ENCODE measurements at places on chromosomes 3 and 15.

DNA sequence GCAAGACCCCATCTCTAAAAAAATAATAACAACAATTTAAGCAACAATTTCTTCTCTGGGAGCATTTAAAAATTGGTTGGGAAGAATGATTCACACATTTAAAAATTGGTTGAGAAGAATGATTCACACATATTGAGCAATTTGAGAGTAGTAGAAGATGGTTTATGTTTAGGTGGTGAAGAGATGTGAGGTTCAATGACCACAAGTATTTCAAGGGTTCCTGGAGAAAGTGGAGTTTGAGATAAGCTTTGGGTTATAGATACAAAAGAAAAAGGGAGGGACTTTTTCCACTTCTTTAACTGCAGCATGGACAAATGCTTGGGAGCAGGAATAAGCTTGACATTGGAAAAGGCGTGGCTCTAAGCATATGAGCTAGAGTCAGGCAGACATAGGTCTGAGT, 145.7 kb upstream of the NPHP3 start:
- no peak for DNase-seq

DNA sequence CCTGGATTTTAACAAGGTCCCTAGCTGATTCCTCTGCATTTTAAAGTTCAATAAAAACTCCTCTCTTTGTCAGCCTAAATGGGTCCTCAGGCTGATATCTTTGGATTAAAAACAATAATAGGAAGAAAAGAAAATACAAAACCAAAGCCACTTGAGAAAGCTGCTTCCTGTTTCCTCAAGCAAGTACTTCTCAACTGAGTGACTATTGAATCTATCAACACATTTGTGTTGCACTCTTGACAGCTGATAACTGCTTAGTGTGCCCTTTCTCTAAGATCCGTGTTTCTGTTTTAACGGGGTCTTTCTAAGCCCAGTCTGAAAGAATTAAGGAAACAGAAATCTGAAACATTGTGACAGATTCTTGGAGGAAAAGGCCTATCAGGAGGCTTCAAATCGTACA, 410.7 kb downstream of the GRM7 start:
- no peak for DNase-seq

DNA sequence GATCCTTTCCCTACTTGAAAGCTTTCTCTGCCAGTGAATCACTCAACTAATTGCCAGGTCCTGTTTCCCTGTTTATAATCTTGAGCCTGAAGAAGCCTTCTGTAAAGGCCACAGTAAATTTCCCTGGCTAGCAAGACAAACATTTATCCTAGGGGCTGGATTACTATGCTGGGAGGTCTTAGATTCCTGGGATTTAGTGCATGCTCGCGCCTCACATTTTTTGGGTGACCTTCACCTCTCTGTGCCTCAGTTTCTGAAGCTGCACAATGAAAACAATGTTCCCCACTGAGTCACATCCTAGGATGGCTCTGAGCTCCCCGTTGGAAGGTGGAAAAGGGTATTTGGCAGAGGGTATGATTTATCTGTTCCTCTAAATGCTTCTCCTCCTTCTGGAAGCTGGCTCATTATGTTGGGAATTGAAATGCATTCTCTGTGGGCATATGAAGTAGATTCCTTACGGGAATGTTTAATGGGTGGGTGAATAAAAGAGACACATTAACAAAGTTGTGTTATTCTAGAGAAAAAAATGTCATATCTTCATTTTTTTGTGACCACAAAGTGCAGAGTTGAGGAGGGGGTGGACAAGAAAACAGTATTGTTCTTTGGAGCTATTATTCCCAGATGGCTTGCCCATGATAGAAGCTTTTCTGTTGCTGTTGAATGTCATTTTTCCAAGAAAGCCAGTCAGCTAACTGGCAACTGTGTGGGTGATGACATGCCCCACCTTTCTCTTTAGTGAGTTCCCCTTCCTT, 32.4 kb downstream of the LSM3 start:
- DNase-seq, result no peak

DNA sequence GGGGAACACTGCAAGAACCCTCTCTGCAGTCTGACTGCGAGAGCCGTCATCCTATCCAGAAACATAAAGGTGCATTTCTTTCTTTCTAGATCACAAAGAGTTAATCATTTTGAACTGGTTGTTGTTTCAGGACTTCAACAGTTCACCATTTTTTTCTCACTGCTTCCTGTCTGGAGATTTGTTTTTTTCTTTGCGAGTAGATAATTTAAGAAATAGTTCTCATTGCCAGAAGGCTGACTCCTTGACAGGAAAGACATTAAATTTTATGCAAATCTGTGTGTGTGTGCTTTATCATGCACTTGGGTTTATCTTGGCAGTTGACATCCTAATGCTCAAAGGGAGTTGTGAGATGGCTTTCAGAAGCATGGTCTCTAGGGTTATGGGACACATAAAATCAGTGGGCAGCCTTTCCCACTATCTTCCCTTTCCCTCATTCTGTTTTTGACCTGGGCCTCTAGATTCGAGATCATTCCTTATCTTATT, 123.5 kb upstream of the TBL1XR1 start:
- DNase-seq, result no peak

DNA sequence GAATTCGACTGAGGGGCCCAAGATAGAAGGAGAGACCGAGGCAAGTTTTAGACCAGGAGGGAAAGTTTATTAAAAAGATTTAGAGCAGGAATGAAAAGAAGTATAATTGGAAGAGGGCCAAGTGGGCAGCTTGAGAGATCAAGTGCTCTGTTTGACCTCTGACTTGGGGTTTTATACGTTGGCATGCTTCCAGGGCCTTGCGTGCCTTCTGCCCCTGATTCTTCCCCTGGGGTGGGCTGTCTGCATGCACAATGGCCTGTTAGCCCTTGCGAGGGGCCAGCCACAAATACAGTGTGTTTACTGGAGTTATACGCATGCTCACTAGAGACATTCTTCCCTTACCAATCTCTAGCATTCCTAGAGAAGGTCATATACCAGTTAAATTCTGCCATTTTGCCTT, 70.7 kb upstream of the LARS2 start:
- no peak for DNase-seq

DNA sequence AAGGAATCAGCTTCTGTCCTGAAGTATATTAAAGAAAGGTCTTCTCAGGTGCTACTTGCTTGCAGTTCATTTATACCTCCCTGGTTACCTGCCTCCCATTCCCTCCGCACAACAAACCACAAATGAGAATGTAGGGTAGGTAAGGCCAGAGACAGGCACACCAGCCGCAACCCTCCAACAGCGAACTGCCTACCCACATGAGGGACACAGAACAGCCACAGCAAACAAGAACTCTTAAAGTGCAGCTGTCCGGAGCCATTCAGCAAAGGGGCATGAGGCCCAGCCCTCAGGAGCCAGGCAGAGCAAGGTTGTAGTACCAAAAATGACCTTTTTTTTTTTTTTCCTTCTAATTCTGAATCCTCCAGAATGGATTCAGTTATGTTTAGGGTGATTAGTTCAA, 52.4 kb downstream of the SPSB4 start:
- DNase-seq, result no peak

DNA sequence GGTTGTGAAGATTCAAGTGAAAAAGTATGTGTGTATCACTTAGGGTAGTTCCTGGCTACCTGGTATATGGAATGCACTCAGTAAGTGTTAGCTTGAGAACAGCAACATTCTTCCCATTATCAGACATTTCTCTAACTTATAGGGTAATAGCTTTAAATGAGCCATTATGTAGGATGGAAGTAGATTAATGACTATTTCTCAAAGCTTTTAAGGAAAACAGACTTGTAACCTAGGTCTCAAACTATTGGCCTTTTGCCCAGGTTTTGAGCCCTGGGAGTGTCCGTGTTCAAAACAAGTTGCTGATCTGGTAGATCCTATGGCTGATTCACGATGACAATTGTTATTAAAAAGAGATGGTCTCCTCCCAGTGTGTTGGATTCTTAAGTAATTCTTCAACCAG, 129.1 kb upstream of the UMPS start:
- no peak for DNase-seq

- no peak for DNase-seq
Observed at GRCh38 chr3:53073553-53074365, 27.9 kb upstream of the SFMBT1 start.

GRCh38 chr3:150469931-150470740, 62.0 kb downstream of the TSC22D2 start:
- no peak for DNase-seq

GRCh38 chr3:50627407-50628051, 10.6 kb downstream of the MAPKAPK3 start:
- no peak for DNase-seq

GRCh38 chr3:58058361-58059263, 50.4 kb downstream of the FLNB start:
- DNase-seq, result no peak

DNA sequence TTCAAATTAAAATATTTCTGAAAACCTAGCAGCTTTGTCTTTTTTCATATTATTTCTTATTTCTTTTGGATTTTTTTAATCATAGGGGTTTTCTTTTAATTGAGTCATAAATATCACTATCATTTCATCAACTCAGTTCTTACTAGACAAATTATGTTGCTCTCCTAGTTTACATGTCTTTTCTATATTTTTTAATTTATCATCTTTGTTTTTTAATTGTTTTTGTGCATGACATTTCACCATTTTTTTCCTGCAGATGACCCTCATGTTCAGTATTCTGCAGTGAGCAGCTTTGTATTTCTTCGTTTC, 89.9 kb downstream of the RASA2 start:
- no peak for DNase-seq

DNA sequence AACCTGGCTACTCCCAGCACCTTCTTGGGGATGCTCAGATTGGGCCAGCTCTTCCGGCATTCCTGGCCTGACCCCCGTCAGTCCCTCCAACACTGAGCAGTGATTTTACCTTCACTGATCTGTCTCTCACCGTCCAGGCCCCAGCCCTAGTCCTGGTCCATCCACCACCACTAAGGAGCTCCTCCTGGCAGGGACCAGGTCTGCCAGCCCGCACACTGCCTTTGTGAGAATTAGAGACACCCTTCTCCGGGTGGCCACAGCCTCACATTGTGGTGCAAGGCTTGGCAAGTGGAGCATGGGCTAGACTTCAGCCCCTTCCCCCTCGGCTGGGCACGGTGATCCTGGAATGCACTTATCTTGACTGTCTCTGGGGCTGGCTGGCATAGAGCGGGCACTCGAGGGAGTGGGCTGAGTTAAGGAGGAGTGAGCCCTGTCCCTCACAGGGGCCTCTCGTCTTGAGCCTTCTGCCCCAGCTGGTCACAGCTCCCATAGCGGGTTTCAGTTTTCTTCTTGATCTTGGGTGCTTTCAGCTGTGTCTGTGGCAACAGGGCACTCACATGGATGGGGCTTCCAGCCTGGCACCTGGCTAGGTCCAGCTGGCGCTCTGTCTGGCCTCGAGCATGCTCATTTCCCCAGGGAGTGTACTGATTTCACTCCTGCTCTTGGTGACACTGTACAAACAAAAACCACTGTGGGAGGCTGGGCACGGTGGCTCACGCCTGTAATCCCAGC, 53.9 kb downstream of the LINGO1 start:
- no peak for DNase-seq

- DNase-seq, result no peak
Observed at GRCh38 chr3:54212723-54213122, 90.4 kb downstream of the CACNA2D3 start.

GRCh38 chr15:25655207-25655948, 207.7 kb downstream of the ATP10A start:
- DNase-seq, result no peak

DNA sequence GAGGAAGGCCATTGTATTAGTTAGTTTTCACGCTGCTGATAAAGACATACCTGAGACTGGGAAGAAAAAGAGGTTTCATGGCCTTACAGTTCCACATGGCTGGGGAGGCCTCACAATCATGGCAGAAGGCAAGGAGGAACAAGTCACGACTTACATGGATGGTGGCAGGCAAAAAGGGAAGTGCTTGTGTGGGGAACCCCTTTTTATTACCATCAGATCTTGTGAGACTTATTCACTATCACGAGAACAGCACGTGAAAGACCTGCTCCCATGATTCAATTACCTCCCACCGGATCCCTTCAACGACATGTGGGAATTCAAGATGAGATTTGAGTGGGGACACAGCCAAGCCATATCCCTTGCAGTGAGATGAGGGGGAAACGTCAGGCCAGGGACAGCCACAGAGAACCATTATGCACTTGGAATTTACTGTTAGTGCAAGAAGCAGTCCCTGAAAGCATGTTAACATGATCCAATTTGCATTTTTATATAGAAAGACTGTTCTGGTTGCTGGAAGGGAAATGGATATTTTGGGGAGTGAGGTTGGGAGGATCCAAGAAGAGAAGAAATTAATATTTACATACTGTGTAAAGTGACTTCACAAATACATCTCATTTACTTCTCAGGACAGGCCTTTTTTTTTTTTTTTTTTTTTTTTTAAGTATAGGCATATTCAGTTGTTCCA, 87.1 kb downstream of the ARNT2 start:
- DNase-seq, result no peak

GRCh38 chr3:42526616-42527367, 24.3 kb downstream of the VIPR1 start:
- DNase-seq, result peak; percentile 30

DNA sequence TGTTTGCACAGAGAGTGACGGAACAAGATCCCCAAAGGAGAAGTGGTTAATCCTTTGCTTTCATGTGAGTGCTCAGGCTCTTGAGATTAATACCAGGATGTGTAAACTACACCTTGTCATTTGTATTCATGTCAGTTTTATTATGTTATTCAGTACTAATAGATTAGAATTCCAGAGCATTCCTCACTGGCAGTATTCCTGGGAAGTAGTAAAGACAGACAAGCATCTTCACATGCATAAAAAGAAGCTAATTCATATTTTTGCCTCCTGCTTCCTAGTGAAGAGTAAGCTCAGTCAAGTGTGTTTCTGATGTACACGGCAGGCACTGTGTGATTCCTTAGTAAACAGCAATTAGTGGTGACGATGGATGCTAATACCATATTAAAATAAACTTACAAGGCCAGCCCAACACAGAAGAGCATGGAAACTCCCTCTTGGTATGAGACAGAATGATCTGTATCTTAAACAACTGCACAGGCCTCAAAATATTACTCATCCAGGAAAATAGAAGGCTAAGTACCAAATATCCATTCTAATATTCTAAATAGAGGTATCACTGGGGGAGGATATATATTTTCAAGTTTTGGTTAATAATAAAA, 336.8 kb upstream of the MCTP2 start:
- DNase-seq, result no peak

DNA sequence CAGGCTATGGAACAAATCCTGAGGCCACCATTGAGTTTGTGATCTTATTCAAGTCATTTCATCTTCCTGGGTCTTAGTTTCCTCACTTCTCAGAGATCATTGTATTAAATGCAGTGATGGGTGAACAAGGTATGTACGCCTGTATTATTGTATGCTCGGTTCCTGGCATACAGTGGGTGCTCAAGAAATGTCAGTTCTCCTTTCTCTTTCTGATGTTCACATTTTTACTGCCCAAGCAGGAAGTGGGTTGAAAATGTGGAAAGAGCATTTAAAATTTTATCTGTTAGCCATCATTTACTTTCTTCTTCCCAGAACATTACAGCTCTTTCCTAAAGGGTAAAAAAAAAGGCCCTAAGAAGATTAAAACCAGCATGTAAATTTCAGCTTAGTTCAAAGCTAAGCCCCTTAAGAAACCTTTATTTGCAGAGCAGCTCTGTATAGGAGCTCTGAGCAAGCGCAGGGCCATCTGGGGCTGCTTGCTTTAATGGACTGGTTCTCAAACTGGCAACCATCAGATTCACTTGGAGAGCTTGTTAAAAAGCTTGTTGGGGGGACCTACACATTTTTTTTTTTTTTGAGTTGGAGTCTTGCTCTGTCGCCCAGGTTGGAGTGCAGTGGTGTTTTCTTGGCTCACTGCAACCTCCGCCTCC, 179.4 kb downstream of the CHST2 start:
- DNase-seq, result no peak
